ENCODE measurements at places on chromosomes 3 and 15.

DNA sequence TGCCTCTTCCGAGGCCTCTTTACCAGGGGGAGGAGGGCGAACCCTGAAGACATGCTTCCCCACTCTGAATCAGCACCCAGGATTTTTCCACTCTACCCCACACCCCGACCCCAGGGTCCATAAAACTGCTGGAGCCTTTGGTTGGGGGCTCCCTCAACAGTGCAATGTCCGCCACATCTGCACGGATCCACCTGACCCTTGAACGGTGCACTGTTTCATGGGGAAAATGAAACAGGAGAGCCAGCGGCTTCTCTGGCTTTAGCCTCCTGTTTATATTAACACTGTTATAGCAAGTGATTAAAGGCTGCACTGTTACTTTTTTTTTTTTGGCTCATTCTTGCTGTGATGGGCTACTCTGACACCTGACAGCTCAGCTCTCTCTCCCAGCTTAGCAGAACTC, 124.1 kb upstream of the DLG1 start:
- DNase-seq, result no peak

- no peak for DNase-seq
Measured at GRCh38 chr3:170002879-170003278, 34.9 kb upstream of the GPR160 start.

DNA sequence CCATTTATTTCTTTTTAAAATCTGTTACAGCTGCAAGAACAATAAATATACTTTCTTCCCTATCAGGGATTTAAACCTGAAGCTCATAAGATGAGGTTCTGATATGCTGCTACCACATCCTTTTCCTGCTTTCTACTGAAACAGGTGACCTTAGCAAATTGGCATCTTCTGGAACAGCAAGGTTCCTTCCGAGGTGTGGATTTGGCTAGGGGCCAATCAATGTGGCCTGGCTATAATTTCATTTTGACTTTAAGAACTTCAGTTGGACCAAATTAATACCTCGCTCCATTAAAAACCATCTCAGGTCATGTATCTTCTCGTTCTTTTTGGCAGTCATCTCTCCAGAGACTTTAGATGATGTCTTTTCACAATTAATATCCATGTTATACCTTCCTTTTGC, 53.4 kb upstream of the C3orf80 start:
- DNase-seq, result no peak

DNA sequence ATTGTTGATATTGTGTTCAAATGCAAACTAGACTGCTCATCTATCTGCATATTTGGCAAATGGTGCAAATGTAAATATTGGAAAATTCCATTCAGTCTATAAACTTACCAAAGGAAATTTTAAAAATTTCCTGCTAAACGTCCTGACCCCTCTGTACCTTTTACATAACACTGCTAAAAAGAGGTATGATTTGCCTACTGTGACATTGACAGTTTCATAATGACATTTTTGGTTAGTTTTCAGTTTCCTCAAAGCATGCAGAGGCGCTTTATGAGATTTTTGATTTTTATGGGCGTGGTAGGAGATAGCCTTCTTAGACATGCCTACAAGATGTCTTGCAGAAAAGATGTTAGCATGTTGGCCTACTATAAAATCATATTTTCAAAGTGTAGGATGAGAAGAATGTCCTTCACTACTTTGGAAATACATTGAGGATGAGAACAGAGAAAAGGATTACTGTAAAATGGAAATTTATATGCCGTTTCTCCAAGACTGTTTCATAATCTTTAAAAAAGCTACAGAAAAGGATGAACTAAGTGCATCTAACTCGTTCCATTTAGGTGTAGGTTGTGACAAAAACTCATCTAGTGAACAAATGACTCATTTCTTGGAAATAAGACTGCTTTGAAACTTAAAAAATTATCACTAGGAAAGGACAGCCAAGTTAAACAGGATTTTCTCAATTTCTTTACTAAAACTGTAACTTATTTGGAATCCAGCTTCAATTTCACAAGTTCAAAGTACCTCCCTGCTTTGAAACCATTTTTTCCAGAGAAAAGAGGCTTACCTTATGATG, 14.5 kb upstream of the ISLR start:
- no peak for DNase-seq

DNA sequence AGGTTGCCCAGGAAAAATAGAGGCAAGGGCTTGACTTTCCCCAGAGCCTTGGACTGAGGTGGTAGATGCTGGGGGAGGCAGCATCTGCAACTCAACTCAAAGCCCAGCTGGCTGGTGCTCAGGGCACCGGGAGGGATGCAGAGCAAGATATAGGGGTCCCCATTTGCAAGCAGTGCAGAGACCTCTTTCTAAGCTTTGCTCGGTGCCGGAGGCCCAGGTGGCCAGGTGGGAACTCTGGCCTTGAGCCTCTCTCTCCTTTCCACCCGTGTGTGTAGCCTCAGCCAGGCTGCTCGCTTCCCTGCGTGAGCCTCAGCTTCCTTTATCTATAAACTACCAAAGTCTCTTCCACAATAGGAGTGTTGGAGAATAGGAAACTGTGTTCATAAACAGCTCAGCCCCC, 36.5 kb downstream of the SLC6A6 start:
- DNase-seq, result no peak

GRCh38 chr3:64462203-64462602, 225.6 kb downstream of the ADAMTS9 start:
- DNase-seq, result no peak

DNA sequence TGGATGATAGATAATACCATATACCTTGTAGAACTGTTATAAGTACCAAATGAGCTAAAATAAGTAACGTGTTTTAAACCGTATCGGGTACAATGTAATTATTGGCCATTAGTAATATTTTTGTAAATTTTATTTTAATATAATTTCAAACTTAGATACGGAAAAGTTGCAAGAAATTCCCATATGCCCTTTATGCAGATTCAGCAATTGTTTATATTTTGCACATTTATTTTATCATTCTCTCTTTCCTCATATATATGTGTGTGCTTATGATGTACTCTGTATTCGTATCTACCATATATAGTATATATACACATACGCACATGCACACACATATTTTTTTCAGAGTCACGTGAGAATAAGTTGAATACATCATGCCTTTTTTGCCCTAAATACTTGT, 38.5 kb downstream of the EXOG start:
- no peak for DNase-seq

DNA sequence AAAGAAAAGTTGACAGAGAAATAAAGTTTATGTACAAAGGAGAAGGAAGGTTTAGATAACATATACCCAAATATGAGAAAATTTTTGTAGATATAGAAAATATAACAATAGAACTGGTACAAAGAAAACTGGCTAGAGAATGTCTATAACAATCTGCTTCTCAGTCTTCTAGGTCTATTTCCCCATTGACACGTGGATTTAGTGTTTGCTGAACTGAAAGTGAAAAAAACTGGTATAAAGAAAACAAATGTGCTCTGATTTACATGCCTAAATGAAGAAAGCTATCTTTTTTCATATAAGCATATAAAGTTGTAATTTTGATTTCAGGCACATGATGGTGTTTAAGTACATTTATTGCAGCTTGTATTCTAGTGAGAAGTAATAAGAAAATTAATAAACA, 9.8 kb downstream of the KCNMB2 start:
- DNase-seq, result no peak

DNA sequence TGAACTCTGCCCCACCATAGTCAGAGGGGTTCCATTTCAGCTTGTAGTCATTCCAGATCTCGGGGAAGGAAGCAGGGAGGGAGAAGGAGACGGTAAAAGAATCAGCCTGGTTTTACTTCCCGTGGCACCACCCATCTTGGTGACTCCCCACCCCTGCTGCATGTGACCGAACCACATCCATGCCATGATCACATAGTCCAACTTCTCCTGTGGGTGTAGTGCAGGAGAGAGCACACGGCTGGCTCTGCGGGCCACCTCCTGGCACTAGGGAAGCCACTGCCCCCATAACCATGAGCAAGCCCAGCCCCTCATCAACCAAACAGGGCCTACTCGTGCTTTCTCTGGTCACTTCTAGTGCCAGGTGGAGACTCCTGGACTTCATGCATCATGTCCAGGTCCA, 3.7 kb downstream of the CHRNA3 start:
- no peak for DNase-seq

DNA sequence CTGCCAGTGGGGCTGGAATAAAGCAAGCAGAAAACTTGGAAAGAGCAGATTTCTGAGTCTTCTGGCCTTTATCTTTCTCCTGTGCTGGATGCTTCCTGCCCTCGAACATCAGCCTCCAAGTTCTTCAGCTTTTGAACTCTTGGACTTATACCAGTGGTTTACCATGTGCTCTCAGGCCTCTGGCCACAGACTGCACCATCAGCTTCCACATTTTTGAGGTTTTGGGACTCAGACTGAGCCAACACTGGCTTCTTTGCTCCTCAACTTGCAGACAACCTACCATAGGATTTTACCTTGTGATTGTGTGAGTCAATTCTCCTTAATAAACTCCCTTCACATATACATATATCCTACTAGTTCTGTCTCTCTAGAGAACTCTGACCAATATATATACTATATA, 706.6 kb downstream of the NR2F2 start:
- DNase-seq, result no peak

DNA sequence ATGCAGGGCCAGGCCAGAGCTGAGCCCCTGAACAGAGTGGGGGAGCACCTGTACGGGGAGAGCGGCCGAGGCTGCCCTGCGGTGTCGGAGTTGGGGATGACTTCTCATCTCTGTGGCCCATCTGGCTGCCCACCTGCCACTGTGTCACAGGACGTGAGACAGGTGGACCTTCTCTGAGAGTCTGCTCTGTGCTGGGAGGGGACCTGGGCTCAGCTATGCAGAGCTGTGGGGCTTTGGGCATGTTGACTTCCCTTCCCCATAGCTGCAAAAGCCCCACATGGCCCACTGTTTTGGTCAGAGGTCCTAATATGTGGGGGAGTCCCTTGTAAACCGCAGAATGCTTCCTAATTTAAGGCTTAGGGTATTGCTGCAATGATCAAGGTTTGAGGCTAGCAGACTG, 68.0 kb upstream of the TRPM1 start:
- DNase-seq, result no peak
